Bronchial epithelial cell (primary cell): ENCODE measurements at places on chromosomes 16 and 17. TPM values are rescaled to one million over a fixed set of nuclear protein-coding genes. Genes with fewer than 3 reads are reported as not detected.

Gene KRT12
- not detected in 2 replicates for total RNA-seq

Gene C17orf113
- total RNA-seq, result 0.26 and 0.64 TPM in 2 replicates

Gene KCNJ16
- not detected in 2 replicates for total RNA-seq

Gene AIPL1
- total RNA-seq, result under 0.01 TPM in 1 of 2 replicates, not detected in the other

Gene TEFM
- 4.7 and 6.7 TPM in 2 replicates for total RNA-seq

Gene RASD1
- 0.26 and 0.38 TPM in 2 replicates for total RNA-seq

Gene SPATA32
- total RNA-seq, result under 0.01 TPM in 1 of 2 replicates, not detected in the other

Gene TMEM88
- 0.64 TPM in 1 of 2 replicates, not detected in the other for total RNA-seq

- DNase-seq, result peak; percentile 44
These were observed 36.4 kb downstream of the MBTPS1 start for GRCh38 chr16:84080378-84080777.

DNA sequence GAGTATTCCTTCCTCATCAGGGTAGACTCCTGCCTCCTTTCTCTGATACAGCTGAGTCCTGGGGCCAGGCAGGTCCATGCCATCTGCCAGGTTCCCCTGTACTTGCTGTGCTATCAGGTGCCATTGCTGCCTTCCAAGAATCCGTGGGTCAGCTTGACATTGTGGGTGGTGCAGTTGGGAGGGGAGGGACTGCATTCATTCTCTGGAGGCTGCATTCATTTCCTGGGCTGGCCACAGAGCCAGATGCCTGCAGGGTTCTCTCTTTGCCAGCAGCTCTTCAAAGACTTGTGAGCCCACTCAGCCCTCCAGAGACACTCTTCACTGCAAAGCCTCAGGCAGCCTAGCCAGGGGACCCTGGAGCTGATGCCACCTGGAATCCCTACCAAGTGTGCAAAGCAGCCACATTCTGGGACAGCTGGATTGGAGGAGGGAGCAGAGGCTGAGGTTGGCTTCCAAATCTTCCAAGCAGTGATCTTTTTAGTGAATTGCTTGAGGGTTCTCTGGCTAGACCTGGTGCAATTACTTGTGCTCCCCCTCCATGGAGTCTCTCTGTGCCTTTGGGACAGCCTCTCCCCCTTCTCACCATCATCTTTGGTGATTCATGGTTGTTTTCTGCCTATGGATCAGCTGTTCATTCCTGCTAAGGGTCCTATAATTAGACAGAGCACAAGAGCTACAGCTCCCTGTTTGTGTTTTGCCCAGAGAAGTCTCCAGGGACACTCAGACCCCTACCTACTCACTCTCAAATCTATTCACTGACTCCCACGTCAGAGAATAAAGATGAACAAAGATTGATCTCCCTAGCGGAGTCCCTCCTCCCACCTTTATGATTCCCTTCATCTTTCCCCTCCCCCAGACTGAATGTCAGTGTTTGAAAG is 20.9 kb downstream of the ANKFN1 start:
- no peak for DNase-seq

- DNase-seq, result no peak
These were observed 3.6 kb upstream of the SLC6A4 start for GRCh38 chr17:30239089-30239462.

- peak; percentile 80 for DNase-seq
These were observed at the start of gene TRPV3 for GRCh38 chr17:3557768-3558583. TSS of gene TRPV3 (minus strand) at chr17:3557812. CDS start at chr17:3554850, 2,962 bp downstream.

DNA sequence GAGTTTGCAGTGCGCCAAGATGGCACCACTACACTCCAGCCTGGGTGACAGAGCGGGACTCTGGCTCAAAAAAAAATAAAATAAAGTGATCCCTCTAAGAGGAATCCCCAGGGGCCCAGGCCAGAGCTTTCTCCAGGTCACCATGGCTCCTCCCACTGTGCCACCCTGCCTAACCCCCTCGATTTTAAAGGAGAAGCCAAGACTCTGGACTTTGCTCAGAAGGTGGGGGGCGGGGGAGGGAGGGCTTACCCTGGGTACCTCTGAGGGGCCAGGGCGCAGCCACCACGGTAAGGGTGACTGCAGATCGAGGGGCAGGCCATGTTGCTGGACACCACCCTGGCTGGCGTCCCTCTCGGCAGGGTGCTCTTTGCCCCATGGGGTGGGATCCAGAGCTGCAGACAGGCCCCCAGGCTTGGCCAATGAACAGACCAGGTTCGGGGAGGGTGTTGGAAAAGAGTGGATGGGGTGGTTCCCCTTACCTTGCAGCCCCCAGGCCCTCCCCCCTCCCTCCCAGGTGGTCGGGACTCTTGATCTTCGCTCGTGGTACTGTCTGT is 455 bp upstream of the GRB7 start:
- DNase-seq, result no peak

GRCh38 chr16:52526116-52526828 is 20.7 kb downstream of the TOX3 start:
- DNase-seq, result no peak

GRCh38 chr17:81144423-81144781 is 20.9 kb upstream of the PVALEF start:
- no peak for DNase-seq

- no peak for DNase-seq
These were observed 9.6 kb downstream of the IL32 start for GRCh38 chr16:3074860-3075522.

GRCh38 chr16:31535737-31536136 is 8.0 kb downstream of the AHSP start:
- DNase-seq, result no peak

GRCh38 chr16:56363781-56364565 is 61.4 kb downstream of the AMFR start:
- DNase-seq, result no peak

DNA sequence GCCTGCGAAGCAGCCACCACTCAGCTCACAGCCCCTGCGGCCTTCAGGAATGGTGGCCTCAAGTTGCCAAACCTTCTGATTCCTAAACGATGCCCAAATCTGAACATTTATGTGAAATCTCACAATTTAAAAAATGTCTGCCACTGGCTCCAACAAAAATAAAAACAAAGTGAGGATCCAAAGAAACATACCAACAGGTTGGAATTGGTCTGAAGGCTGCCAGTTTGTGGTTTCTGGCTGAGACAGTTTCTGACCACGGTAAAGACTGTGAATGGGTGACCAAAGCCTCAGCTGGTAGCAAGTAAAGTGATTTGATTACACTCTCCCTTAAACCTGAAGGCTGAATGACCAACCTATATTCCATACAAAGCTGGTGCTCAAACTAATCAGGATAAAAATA is 24.9 kb downstream of the LITAFD start:
- no peak for DNase-seq

DNA sequence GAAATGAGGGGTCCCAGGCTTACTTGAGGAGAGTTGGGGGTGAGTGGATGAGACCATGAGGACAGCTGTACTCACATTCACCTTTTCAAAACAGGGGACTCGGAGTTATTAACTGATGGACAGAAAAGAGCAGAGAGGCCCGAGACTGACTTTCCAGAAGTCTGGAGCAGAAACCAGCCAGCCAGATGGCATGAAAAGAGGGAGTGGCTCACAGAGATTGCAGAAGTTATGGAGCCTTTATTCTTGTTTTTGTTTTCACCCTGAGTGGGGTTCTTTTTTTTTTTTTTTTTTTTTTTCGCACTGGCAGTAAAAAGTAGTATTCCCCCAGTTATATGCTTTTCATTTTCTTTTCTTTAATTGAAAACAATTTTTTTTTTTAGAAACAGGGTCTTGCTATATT is 18.9 kb downstream of the TVP23A start:
- no peak for DNase-seq

DNA sequence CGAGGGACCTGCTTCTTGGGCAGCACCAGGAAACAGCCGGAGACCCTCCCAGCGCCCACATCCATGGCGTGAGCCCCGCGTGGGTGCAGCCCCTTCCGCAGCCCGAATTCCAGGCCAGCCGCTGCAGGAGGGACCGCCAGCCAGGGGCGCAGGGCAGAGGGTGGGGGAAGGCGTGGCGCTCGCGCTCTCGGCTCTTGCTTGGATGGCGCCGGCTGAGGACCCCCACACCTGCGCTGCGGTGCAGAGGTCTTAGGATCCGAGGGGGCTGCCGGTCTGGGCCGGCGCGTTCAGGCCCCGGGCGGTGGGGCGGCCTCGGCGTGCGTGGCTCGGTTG is 28.8 kb downstream of the ACTG1 start:
- DNase-seq, result no peak

DNA sequence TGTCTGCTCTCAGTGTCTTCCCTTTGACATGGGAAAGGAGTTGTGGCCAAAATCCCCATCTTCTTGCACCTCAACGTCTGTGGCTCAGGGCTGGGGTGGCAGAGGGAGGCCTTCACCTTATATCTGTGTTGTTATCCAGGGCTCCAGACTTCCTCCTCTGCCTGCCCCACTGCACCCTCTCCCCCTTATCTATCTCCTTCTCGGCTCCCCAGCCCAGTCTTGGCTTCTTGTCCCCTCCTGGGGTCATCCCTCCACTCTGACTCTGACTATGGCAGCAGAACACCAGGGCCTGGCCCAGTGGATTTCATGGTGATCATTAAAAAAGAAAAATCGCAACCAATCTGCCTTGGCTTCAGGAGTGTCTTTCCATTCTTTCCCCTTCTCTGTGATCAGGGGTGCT is 918 bp upstream of the MRM1 start:
- DNase-seq, result no peak

GRCh38 chr17:81254955-81255717 is 16.0 kb downstream of the NDUFAF8 start:
- peak; percentile 75 for DNase-seq

DNA sequence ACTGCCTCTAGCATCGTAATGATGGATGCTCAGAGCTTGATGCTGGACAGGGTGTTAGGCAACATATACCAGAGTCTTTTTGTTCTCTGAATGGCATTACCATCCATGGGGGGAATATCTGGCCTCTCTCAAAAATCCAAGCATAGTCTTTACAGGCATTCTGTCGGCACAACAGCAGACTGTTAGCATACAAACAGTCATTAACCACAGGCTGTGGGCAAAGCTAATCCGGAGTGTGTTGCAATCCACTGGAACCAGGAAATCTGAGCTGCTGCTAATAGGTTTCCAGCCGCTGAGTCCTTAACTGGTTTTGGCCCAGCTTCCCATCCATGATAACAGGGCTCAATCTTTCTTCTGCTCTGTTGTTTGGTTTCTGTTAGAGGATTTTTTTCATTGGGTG is 371.9 kb downstream of the HS3ST3B1 start:
- peak; percentile 84 for DNase-seq

- peak; percentile 7 for DNase-seq
These were observed 85.0 kb upstream of the ZNF750 start for GRCh38 chr17:82924812-82925211.

GRCh38 chr17:28508211-28508724 is 2.1 kb downstream of the FOXN1 start:
- DNase-seq, result no peak

DNA sequence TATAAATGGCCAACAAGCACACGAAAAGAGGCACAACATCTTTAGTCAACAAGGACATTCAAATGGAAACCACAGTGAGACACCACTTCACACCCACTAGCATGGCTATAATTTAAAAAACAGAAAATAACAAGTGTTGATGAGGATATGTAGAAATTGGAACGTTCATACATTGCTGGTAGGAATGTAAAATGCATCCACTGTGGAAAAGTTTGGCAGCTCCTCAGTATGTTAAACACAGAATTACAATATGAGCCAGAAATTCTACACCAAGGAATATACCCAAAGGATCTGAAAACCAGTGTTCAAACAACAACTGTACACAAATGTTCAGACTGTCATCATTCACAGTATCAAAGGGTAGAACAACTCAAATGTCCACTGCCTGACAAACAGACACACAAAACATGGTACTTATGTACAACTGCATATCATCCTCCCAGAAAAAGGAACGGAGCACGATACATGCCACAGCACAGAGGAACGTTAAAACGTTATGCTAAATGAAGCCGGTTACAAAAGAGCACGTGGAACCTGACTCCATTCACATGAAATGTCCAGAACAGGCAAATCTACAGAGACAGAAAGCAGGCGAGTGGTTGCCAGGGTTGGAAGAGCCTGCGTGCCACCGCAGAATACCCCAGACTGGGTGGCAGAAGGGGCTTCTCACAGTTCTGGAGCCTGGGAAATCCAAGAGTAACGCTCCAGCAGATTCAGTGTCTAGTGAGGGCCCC is 32.8 kb upstream of the METRNL start:
- no peak for DNase-seq

GRCh38 chr17:9203771-9204425 is 182.6 kb downstream of the NTN1 start:
- no peak for DNase-seq

DNA sequence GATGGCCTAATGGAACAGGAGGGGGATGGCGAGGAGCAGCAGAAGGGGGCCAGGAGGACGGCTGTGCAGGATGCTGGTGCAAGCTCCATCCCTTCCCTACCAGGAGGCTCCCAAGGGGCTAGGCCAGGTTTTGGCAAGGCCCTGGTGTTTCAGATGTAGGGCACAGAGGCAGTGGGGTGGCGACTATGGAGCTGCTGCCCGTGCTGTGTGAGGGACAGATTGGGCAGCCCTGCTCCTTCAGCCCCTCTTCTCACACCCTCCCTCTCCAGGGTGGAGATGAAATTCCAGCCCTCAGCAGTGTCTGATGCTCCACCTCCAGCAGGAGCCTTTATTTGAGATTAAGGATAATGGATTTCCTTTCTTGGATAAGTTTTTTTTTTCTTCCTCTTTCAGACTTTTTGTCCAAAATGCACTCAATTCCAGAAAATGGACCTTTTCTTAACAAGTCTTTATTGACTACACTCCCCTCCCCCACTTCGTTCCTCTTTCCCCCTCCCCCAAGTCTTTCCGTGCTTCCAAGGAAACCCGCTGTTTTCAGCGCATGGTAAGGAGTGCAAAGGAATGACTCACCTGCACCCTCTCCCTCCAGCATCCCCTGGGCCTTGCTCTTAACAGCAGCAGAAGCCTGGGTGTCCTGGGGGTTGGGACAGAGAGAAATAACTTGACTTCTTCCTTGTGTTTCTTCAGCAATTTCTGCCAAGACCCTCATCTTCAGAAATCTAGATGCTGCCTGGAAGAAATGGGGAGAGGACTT is 95.2 kb downstream of the CCDC182 start:
- DNase-seq, result peak; percentile 10

GRCh38 chr17:77830816-77831473 is 127.6 kb upstream of the TNRC6C start:
- no peak for DNase-seq

- no peak for DNase-seq
These were observed 18.2 kb upstream of the CSNK1D start for GRCh38 chr17:82291582-82292250.

DNA sequence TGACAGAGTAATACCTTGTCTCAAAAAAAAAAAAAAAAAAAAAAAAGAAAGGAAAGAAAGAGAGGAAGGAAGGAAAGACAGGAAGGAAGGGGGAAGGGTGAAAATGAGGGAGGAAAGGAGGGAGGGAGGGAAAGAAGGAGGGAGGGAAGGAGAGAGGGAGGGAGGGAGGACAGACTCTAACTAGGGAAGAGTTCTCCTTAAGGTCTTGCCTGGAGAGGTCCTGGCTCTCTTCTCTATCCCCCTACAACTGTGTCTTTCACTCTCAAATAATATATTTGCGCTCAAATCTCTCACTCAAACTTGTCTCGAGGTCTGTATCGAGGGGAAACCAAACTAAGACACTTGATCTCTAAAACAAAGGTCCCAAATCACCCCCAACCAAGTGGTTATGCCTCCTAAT is 35.6 kb downstream of the WDR59 start:
- DNase-seq, result no peak

GRCh38 chr17:82587234-82588086 is 60.8 kb downstream of the WDR45B start:
- DNase-seq, result no peak
